Cortex of kidney (tissue), 1 donor: ENCODE measurements at places on chromosomes 6 and 20.

- DNase-seq: no peak
These were observed 29.8 kb downstream of the SYCP2 start for GRCh38 chr20:59903621-59904020.

GRCh38 chr6:108914235-108915022 is 66.2 kb downstream of the ARMC2 start:
- DNase-seq: no peak

DNA sequence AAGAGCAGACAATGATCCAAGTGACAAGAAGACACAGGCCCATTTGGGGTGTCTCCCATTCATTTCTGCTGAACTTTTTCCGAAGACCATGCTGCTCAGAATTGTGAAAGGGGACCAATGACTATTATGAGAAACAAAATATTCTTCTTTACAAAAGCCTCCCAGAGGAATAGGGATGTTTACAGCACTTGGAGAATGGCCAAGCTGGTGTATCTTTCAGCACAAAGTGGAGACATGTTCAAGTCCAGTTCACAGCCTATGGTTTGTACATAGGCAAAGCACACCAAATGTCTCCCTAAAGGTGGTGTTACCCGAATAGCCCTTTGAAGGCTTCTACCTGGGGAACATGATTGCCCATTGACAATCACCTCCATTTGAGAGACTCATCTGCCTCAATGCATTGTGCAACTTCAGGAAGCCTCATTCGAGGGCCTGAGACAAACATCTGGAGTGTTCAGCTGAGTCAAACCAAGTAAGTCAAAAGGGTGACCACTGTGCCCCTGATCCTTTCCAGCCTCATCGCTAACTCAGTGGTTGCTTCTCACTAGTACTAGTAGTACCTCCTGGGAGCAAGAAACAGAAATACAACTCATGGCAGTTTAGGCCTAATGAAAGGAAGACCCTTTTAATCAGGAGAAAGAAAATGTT is 451.0 kb upstream of the MARCKS start:
- DNase-seq: no peak

GRCh38 chr6:145469021-145469420 is 266.3 kb downstream of the EPM2A start:
- DNase-seq: no peak

DNA sequence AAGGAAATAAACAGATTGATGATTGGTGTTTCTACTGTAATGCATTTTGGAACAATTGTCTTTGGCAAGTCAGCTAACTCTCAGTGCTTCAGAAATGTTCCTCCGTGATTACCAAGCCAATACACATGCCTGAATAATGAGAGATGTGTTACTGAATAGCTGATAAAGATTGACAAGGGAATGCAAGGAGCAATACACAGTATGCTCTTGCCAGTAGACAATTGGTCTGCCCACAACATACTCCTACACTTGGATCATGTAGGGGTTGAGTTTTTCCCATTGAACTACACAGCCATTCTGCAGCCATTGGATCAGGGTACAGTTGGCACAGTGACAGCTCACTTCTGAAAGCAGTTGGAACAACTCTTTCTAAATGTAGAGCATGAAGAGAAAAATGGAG is 5.6 kb upstream of the GJB7 start:
- no peak for DNase-seq

DNA sequence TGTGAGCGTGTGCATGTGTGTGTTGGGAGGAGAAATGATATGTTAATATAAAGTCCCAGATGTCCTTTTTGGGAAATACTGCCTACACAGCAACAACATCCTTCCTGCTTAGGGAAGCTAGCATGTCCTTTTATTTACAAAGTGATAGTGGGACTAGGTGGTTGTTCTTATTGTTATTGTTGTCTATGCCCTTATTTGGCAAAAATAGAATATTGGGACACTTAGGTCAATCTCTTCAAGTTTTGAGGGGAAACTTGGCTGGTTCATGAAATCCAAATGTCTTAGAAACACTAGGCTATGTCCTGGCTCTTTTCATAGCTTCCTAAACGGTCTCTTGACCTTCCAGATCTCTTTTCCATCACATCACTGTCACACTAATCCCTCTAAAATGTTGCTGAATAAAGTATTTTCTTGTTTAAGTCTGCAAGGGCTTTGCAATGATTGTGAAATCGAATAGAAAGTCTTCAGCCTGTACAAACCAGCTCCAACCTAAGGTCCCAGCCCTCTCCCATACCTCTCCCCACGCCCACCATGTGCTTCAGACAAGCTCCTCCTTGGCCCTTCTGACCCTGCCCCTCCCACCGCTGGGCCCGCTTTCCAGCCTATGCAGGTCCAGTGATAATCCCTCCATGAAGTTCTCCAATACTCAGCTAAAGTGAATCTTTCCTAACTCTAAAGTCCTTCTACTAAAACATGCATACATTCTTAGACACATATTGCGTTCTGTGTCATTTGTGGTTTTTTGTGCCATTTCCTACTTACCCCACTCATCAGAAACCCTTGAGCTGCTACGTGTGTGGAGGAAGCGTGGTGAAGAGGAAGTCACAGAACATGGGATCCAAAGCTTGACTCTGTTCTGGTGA is 205.1 kb downstream of the LY86 start:
- no peak for DNase-seq

- DNase-seq: no peak
These were observed 42.1 kb downstream of the MAP3K4 start for GRCh38 chr6:161033667-161034066.

- no peak for DNase-seq
These were observed 54.2 kb downstream of the IRF4 start for GRCh38 chr6:445571-446417.
